NCI-H524 (cell line): ENCODE measurements at places on chromosomes 5 and 9.
A peak's percentile ranks its signal among the peaks of the same experiment; 100 is the strongest.

DNA sequence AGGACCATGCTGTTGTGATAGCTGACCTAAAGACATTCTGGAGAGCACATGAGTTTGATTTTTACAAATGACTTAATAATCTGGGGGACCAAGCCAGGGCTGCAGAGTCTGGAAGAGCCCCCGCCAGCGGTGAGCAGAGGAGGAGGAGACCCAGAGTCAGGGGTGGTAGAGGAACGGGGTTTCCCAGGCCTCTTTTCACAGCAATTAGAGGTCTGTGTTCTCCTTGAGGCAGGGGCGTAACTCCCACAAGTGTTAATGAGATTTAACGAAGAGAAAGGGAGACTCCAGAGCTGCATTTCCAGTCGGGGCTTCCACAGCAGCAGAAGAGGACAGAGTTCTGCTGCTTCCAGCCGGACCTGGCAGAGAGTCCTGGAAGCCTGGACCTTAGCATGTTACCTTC, 137.9 kb upstream of the SLC24A2 start:
- no peak for DNase-seq

- DNase-seq: no peak
Observed at GRCh38 chr5:109668668-109669422, 20.9 kb upstream of the MAN2A1 start.

DNA sequence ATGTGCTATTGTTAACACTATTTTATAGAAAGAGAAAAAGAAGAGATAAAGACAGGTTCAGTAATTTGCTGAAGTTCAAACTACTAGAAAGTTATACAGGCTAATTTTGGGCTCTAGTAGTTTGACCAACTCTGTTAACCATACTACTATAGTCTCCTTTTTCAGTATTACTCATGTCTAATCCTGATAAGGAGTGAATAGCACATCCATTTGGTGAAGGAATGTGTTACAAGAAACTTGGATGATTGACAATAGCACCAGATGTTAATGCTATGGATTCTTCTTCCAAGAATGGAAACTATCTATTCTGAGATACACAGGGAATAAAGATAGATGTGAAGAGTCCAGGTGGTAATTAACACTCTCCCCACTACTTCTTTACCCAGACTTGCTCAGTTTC, 677.3 kb downstream of the PRELID2 start:
- DNase-seq: peak; percentile 0

- no peak for DNase-seq
Observed at GRCh38 chr9:104860263-104860662, 67.7 kb downstream of the ABCA1 start.

DNA sequence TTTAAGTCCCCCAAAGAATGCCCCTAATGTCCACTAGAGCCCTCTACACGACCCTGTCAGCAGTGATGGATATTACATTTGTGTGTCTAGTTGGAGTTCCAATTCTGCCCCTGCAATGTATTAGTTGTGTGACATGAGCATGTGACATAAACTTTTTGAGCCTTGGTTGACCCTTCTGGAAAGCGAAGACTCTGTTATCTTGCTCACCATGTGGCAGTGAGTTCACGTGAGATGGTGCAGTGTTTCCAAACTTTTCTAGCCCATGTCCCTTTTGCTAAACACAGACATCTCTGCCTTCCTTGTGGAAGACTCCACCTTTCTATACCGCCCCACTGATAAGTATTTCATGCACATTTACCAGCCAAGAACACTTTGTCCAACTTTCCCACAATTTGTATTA, 87.0 kb upstream of the BOD1 start:
- DNase-seq: no peak

- DNase-seq: no peak
Observed at GRCh38 chr5:164484948-164485347, 979.5 kb downstream of the MAT2B start.

GRCh38 chr9:34744295-34745221, 34.6 kb upstream of the CCL21 start:
- DNase-seq: peak; percentile 92

GRCh38 chr5:113939988-113940387, 421.9 kb upstream of the KCNN2 start:
- DNase-seq: no peak

DNA sequence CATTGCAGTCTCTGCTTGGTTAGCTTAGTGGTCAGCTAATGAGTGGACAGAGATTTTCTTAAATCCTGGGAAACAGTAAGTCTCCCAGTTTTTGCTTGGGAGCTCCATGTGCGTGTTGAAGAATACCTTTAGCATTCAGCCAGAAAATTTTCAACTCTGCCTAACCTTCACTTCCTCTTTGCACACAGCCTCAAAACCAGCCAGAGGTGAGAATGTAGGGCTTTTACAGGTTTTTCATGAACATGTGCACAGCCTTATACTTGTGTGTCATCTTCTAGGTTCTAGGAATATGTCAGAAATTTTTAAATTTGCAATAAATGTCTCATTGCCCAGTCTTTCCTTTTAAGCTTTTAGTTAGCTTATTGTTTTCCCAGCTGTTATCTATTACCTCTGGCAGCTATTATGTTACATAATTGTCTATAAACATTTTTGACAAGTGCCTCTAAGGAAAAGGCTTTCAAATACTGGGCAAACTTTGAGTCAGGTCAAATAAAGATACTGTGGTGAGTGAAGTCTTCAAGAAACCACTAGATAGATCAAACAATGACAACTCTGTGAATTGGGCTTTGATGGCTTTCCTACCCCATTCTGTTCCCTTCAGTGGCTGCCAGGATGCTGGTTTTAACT, 12.7 kb downstream of the ADGRV1 start:
- no peak for DNase-seq

- DNase-seq: no peak
Observed at GRCh38 chr9:123710299-123710698, 219.6 kb downstream of the DENND1A start.

DNA sequence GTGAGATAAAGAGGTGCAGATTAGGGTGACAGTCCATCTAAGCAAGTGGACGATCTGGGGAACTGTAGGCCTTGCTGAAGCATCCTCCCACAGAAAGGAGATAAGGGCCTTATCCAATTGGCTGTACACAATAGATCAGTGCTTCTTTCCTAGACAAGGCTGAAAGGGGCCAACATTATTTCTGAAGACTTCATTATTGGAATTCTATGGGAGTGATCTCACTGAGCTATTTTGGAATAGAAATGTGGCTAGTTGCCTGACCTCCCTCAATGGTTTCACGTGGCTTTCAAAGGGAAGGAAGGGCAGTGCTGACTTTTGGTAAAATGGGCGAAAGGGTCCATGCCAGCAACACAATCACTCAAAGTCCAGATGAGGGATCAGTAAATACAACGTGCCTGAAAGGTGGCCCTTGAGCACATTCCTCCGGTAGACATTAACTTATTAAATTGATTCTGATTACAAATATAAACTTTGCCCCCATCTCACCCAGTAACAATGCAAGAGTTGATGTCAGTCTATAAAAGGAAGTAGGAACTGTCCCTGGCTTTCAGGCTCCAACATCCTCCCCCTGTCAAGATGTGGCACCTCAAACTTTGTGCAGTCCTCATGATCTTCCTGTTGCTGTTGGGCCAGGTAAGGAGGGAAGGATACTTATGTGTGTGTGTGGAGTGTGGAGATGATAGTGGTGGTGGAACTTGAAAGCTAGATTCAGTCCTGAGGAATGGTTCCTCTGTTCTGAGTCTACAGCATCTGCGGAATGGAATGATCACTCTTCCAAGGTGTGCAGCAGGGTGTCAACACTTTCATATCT, at the start of gene LEAP2:
TSS of gene LEAP2 (plus strand) at position 550 of the 811 bp plus-strand sequence. CDS start at position 577, 27 bp downstream.
- no peak for DNase-seq

DNA sequence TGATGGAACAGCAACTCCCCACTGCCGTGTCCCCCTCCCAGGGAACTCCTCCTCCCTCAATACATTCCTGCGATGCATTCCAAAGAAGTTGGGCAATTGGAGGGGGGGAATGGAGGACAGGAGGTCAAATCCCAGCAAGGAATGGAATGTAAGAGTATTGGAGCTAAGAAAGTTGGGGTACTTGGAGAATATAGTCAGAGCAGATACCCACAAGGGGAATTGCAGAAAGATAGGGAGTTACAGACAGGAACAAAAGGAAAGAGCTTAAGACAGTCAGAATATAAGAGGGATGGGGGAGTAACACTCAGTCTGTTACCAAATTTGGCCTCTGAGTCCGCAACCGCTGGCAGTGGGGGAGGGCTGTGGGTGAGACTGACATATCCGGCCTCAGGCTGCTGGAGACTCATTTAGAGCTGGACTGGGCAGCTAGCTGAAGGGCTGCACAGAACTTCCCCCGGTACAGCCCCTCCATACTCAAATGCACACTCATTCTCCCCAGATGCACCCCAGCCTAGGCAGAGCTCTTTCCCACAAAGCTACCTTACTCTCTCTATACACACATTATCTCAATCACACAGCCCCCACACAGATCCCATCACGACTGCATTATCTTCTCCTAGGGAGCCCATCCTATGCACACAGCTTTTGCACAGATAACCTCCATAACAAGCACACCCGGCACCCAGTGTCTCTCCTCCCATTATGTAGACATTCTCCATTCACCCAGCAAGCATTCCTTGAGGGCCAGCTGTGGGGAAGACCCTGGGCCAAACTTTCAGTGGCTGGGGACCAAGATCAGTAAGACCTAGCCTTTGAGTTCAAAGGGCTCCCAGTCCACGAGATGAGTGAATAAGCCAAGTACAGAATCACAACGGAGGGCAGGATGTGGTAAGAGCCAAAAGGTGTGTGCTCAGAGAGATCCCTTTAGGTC, 3.7 kb downstream of the TLN1 start:
- DNase-seq: no peak

DNA sequence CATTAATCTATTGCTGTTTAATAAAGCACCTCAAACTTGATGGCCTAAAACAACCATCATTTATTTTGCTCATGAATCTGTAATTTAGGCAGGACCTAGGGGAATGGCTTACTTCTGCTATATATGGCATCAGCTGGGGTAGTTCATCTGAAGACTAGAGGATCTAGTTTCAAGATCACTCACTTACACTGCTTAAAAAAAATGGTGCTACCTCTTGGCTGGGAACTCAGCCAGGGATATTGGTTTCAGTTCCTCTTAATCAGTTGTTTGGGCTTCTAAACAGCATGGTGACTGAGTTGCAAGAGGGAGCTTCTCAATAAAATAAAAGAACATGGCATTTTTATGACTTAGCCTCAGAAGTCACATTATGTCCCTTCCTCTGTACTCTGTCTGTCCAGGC, 142.0 kb downstream of the FAM114A2 start:
- DNase-seq: peak; percentile 64

- DNase-seq: no peak
Observed at GRCh38 chr9:33818167-33818846, 1.3 kb downstream of the UBE2R2 start.

DNA sequence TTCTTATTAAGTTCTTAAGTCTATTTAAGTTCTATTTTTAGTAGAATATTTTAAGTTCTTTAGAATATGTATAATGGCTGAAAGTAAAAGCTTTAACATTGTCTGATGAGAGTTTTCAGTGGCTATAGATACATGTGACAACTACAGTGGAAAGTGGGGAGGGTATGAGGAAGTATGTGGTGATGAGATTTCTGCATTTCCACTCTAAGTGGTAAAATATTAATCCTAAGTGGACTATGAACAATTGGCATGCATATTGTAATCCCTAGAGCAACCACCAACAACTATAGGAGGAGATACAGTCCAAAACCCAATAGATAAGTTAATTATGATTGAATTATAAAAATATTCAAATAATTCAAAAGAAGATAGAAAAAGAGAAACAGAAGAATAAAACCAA, 183.6 kb downstream of the GADD45G start:
- DNase-seq: no peak

GRCh38 chr5:135988546-135988945, 33.8 kb upstream of the LECT2 start:
- no peak for DNase-seq

DNA sequence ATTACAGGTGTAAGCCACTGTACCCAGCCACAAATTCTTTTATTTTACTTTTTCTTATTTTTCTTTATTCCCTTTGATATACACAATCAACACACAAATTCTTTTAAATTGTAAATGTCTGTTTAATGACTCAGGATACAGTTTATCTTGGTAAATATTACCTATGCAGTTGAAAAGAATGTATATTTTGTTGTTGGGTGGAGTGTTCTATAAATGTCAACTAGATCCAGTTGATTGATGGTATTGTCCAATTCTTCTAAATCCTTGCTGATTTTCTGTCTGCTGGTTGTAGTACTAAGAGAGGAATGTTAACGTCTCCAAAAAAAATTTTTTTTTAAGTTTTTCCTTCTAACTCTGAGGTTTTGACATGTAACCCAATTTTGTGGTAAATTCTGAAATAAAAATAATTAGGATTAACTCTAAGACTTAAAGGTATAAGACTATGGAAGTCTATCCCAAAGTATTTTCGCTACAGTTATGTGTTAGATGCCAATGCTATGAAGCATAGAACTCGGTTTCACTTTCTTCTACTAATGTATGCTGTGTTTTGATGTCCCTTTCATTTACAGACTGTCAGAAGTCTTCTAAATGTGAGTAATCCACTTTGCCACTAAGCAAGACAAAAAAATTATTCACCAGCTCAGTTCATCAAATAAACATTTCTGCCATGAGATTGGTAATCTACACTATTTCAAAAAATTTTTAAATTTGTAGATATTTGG, 720.2 kb upstream of the C9orf72 start:
- no peak for DNase-seq

GRCh38 chr5:169091396-169091980, 209.5 kb downstream of the SLIT3 start:
- no peak for DNase-seq

DNA sequence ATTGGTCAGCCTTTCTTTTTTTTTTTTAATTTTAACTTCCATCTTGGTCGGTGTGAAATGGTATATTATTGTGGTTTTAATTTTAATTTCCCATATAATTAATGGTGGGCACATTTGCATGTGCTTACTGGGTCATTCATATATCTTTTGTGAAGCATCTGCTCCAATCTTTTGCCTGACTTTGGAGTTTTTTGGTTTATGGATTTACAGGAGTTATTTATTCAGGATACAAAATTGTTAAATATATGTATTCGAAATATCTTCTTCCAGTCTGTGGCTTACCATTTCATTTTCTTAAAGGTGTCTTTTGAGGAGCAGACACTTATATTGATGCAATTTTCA, 682 bp upstream of the RIGI start:
- no peak for DNase-seq

GRCh38 chr5:170297589-170298462, at the start of gene LCP2:
Gene LCP2, minus strand, starts transcription at chr5:170297777. Its CDS starts 166 bp downstream, at chr5:170297611.
- DNase-seq: no peak

DNA sequence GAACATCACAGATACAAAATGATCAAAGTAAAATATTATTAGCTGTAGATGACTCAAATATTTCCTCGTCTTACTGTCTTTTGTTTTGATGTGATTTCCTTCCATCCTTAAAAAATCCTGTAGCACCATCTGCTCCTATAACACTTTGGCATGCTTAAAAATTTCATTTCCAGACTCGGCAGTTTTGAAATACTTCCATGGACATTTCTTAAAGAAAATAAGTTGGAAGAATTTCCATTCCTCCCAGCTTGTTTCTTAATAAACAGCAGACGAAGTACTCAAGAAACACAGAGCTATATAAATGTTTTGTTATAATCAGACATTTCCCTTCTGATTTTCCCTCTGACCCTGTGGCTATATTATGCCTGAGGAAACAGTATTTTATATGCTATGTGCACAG, 41.2 kb upstream of the SVEP1 start:
- no peak for DNase-seq

- no peak for DNase-seq
Observed at GRCh38 chr5:87136733-87137132, 130.9 kb upstream of the RASA1 start.
